ENCODE measurements at places on chromosomes 13 and 19. TPM values are rescaled to one million over a fixed set of nuclear protein-coding genes. Genes with fewer than 3 reads are reported as not detected.

Gene GSX1
- total RNA-seq = not detected

Gene JAK3
- total RNA-seq = 1.2 TPM

Gene C19orf67
- not detected for total RNA-seq

Gene PCDH20
- total RNA-seq = under 0.01 TPM

Gene ERICH4
- total RNA-seq = not detected

Gene SLC7A9
- 0.17 TPM for total RNA-seq

Gene ARHGAP45
- total RNA-seq = 0.77 TPM

Gene ATP4B
- not detected for total RNA-seq

Gene NLRP7
- not detected for total RNA-seq

Gene PRODH2
- total RNA-seq = not detected

Gene HSH2D
- not detected for total RNA-seq

Gene ADM5
- 0.26 TPM for total RNA-seq

Gene MICOS13
- total RNA-seq = 29.3 TPM

Gene LINGO3
- not detected for total RNA-seq

Gene THSD8
- total RNA-seq = not detected

Gene CEACAM7
- total RNA-seq = not detected

Gene NFKBIB
- total RNA-seq = 10.9 TPM

Gene IGSF23
- total RNA-seq = 0.33 TPM

Gene ZFR2
- total RNA-seq = not detected

Gene CRLF1
- total RNA-seq = 2.5 TPM

Gene ZBTB32
- total RNA-seq = not detected

Gene DLEU7
- not detected for total RNA-seq

Gene S1PR5
- total RNA-seq = under 0.01 TPM

Gene CD209
- not detected for total RNA-seq

Data from fibroblast of lung (primary cell).